ENCODE measurements at places on chromosomes 3 and 15.

DNA sequence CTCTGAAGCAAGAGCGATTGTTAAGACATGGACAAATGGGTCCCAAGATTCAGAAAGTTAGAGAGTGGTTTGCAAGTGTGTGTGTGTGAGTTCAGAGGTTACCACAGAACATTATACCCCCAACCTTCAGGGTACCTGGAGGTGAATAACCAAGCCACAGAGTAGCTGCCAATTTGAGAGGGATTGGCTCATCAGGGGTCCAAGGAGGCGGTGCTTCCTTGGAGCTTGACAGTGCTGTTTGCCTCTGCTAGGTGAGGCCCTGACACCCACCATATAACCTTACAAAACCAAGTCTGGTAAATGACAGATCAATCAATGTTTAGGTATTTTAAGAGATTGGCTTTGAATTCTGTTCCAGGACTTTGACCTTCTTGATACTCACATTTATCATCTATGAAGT lies 35.7 kb downstream of the LRTM1 start:
- DNase-seq: no peak

- peak; percentile 99 for DNase-seq
These were observed 52.5 kb upstream of the ROPN1B start for GRCh38 chr3:125916376-125916978.

DNA sequence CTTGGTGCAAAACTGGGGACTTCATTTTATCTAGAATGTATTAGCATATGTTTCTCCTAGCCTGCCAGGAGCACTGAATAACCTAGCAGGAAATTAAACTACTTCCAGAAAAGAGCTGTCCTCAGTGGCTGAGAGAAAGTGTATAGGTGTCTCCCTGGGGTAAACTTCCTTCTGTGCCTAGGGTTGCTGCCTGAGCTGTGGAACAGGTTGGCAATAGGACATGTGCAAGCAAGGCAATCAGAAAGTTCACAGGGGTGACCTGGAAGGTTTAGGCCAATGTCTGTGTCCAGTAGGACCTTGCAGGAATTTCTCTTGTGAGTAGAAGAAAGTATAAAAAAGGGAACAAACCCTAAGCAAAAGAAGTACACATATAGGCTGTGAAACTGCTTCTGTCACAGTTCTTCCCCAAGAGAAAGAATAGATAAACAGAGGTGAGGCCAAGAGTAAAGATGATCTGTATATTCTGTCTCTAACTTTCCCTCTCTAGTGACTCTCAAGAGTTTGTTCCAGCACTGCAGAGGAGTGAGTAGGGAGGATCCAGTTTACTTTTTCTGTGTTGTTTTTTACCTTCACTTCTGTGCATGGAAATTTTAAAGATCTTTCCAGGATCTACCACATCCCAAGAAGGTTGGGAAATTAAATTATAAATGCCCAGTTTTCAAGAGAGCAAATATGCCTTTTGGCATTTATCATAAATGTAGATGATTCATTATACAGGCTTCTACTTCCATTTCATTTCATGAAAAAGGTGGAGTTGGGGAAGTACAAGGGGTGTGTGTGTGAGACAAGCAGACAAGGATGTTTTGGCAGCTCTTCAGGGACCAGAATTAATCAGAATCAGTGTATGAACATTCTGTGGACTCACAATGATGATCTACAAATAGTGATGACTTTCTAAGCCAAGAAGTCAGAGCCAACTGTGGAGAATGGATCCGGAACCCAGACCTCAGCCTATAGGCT lies 155.2 kb downstream of the RBPMS2 start:
- no peak for DNase-seq

- DNase-seq: peak; percentile 80
These were observed 65.6 kb downstream of the SYNPR start for GRCh38 chr3:63343674-63344073.

GRCh38 chr15:22973987-22974386 lies 6.2 kb downstream of the CYFIP1 start:
- DNase-seq: no peak

Data from aorta (tissue), 5 donors.